ENCODE measurements at places on chromosomes 6 and 20.

DNA sequence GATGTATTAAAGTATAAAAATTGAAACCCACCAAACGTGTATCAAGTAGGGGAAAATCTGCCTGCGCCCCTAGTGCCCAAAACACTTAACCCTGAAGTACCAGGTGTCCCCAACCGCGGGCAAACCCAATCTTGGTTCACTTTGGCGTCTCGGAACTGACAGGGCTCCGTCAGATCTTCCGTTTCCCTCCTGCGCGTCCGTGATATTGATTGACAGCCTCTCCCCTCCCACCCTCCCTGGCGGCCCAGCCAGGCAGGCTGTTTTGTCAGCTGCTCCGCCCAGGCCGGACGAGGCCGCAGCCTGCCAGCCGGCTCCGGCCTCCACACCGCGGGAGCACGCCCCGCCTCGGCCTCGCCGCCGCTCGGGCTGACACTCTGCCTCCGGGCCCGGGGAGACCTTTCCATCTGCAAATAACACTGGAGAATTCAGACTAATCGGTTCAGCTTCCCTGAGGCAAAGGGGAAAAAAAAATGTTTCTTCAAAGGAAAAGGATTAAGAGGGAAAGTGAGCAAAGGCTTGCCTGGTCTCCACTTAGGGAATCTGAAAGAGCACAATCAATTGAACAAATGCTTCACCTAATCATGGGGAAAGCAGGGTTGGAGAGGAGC, 234.9 kb upstream of the MCHR2 start:
- DNase-seq: peak; percentile 69

GRCh38 chr6:130252527-130253237, 29.9 kb upstream of the SAMD3 start:
- DNase-seq: no peak

- DNase-seq: no peak
Measured at GRCh38 chr6:31579119-31579505, 3.1 kb downstream of the LTB start.

DNA sequence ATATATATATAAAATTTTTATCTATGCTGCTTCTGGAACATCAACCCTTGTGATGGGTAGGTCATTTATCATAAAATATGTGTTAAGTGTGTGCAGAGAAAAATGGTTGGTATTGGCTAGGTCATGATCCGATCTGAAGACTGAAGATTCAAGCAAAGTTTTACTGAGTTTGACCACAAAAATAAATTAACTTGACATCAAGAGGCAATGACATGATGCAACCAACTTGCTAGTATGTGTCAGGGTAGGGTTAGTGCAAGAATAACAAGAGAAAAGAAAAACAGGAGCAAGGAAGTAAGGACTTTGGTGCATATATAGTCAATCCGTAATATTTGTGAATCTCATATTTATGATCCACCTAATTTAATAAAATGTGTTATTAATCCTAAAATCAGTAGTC, 1202.0 kb upstream of the ADGRB3 start:
- DNase-seq: no peak

DNA sequence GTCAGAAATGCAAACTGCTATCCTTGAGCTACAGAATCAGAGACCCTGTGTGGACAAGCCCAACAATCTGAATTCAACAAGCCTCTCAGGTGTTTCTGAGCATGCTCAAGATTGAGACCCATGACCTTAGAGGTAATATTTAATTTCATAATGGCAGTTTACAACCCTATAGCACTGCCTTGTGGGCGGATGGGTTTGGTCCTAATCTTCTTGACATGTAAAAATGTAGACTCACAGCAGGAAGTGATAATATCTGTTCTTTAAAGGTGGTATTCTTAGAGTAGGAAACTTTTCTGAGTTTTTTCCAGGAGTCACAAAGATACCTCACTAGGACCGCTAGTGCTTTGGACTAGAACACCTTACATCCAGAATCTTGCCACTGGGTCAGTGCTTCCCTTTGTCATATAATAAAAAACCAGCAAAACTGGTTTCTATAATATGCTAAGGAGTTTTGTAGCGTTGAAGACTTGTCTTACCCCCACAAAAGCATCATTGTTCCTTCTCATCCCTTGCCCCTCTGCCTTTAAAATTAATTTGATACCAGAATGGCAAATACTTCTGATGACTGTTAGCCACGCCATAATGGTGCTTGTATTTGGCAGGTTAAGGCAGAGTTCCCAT, 52.6 kb downstream of the E2F3 start:
- DNase-seq: no peak

- peak; percentile 64 for DNase-seq
Measured at GRCh38 chr6:13908955-13909381, 15.8 kb upstream of the RNF182 start.
